ENCODE measurements at places on chromosomes 4 and X.
A peak's percentile ranks its signal among the peaks of the same experiment; 100 is the strongest.

GRCh38 chr4:107388736-107389274, 331.2 kb downstream of the PAPSS1 start:
- no peak for DNase-seq

- DNase-seq, result no peak
Observed at GRCh38 chr4:8037150-8037769, 97.6 kb upstream of the AFAP1 start.

DNA sequence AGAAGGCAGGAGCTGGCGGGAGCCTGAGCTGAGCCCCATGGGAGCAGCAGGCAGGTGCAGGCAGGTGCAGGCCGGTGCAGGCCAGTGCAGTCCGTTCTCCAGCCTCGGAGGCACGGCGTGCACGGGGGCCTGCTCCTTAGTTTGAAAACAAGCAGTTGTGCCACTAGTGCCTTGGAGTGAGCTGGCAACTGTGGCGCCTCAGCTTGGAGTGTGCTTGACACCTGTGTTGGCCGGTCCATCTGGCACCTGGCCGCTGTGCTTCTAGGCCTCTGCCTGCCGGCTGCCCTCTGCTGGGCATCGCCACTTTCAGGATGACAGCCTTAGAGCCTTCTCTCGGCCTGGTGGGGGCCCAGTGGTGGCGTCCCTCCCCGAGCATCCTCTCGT, 47.9 kb downstream of the RGS12 start:
- DNase-seq, result no peak

GRCh38 chrX:15816886-15817285, 26.6 kb downstream of the ZRSR2 start:
- no peak for DNase-seq

DNA sequence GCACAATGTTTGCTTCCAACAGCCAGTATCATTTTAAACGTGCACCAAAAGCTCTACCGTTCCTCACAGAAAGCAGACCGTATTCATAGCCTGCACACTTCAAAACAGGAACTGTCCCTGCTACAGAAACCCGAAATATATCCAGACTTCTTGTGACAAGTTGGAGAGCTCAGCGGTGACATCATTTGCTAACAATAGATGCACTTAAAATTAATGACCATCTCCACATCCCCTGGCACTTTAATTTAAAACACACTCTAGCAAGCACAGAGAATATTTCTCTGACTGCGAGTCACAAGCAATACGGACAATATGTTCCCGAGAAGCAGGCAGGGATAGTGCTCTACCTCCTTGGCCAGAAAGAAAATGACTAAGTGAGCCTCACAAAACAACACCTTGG, 2.5 kb downstream of the NYX start:
- no peak for DNase-seq

- no peak for DNase-seq
Observed at GRCh38 chr4:167956676-167957075, 135.7 kb upstream of the ANXA10 start.

GRCh38 chr4:96729641-96730040, 889.7 kb downstream of the PDHA2 start:
- no peak for DNase-seq

DNA sequence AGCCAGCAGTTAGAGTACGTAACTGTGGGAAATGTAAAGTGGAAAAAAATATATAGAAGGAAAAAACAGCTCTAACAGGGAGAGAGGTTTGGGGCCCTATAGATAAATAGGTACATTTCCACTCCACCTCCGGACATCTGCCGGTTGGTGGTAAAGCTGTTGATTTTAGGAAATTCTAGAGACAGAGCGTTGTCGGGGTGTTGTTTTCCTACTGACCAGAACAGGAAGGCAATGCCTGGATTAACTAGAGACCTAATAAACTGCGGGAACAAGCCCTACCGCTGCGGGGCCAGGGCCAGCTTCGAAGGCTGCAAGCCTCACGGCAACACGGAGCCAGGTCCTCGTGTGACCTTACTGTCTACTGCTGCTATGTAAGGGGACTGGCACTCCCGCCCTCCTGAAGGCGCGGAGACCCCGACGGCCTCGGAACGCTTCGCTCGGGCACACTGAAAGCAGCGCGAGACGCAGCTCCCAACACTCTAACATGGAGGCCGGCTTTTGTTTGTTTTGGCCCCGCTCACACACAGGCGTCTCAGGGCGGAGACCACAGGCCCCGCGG, 702 bp upstream of the CDKN2AIP start:
- DNase-seq, result no peak

DNA sequence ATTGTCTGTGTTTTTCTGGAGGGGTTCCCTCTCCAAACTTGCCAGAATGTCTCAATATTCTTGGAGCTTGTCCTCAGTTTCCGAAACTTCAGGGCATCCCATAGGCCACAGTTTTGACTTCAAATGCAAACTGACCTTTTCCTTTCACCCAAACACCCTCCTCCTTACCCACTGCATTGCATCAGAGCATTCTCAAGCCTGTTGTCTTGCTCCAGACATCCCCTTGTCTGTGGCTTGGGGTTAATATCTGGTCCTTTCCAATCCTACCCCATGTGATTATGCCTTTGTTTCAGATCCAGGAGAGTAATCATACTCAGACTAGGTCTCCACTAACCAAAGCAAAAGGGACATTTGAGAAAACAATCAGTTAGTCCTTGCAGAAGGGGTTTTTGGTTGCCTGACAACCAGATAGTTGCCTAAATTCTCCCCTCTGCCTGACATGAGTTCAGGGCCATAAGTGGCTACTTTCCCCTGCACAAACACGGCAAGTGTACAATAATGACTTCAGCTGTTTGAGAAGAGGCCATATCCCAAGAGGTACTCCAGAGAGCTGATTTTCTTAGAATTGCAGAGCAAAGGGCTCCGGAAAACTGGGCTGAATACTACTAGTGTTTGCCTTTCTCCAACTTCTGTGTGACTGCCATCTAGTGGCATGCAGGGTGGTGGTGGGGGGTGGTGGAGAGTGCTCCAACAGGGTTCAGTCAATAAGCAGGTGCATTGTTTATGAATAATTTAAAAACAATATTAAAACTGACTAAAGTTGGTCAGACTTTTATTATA, 130.2 kb downstream of the CHRDL1 start:
- DNase-seq, result no peak

- DNase-seq, result no peak
Observed at GRCh38 chr4:80461412-80461811, 125.9 kb downstream of the CFAP299 start.

DNA sequence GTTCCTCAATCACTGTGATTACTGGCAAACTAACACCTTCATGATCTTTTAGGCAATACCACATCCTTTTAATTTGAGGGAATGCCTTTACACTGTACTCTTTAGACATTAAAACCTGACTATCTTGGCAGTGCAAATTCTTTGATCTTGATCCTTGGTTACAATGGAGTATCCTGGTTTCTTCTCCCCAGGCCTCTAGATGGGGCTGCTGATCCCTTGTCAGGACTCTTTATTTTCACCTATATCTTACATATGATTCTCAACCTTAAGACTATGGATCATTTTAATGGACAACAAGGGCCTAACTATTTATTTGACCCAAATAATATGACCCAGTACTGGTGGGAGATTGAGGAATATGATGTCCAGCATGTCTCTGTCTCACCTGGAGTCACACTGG, 1005.5 kb upstream of the INTU start:
- no peak for DNase-seq

DNA sequence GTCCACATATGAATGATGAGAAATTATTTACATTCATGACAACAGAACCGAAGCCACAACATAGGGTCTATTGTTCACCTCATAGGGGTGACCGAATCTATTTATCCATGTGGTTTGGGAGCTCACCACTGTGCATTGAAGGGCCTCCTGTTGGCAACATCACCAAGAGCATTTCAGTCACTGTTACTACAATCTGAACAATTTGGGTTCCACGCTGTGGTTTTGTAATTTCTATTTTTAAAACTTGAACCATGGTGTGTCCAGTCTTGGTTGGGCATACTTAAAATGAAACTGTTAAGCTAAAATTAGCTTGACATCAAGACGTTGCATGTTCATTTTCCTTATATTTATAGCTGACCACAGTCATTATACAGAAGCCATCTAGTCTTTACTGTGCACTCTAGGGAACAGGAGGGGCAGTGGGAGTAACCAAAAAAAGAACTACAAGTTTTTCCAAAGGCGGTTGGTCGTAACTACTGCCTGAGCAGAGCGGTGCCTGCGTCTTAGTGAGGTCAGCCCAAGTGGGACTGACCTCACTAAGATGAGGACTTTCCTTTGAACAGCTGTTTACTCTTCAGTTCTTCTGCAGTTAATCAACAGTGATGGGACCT, 192.1 kb downstream of the SPRY1 start:
- DNase-seq, result no peak

DNA sequence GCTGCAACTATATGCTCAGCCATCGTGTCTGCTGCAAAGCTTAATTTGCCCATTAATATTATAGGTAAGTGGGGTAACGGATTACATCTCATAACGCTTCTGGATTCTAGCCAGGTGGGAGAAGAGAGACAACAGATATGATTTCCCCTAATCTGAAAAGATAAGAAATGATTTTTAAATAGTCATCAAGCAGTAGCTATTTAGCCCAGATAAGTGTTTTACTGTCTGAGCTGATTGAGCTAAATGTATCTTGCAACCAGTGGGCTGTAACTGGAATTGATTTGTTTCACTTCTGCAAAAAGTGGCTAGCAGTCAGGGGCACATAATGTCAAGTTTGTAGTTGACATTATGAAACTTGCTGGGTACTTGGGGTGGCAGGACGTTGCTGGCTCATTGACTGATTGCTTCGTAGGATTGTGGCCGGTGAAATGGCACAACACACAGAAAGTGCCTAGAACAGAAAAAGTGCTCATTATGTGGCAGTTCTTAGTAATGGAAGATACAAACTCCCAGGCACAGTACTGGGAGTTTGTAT, 18.5 kb downstream of the LAP3 start:
- no peak for DNase-seq

DNA sequence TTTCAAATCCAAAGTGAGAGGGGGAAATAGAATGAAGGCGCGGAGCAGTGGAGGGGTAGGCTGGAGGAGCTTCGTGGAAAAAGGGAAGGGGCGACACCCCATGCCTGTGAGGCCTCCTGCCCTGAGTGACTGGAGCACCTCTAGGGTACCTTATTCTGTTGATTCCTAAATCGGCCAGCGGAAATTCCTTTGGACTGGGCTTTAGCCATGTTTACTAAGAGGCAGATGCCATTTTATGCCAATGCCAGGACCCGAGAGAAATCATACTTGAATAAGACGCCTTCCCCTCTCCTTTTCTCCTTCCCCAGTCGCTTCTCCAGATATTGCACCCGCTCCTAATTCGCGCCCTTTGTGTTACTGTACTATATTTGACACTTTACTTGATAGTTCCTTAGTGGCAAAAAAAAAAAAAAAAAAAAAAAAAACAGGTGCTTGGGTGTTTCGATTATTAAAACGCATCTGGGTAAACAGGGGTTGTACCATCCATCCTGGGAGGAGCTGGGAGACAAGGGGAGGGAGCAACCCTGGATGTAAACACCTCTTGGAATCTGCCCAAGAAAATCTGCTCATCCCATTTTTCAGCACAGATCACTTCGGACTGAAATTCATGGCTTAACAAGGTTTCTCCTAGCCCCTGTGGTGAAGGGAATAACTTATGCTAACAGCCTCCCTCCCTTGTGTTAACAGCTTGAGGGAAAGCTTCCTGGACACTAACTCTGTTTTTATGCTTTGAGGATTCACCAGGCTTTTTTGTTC, 1.5 kb downstream of the BMP3 start:
- no peak for DNase-seq

DNA sequence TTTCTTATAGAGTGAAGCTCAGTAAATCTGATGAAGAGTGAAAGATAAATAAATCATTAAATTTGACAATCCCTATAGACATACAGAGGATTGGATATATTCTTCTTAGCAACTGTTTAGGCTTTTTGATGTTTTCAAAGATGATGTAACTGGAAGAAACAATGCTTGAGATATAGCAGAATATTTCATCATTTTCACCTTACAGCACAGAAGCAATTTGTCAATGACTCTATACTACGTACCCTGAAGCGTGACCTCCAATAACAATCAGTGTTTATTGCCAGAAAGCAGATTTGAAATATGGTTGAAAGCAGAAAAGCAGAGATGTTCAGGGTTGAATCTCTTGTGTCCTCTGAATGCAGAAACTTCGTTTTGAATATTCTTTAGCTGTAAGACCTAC, 228.4 kb downstream of the DTHD1 start:
- DNase-seq, result no peak

GRCh38 chr4:1242506-1243450, 6.2 kb downstream of the CTBP1 start:
- peak; percentile 23 for DNase-seq

GRCh38 chrX:35101901-35102300, 159.3 kb downstream of the FAM47B start:
- DNase-seq, result no peak

GRCh38 chrX:69555481-69556041, 51.4 kb downstream of the NALF2 start:
- no peak for DNase-seq

DNA sequence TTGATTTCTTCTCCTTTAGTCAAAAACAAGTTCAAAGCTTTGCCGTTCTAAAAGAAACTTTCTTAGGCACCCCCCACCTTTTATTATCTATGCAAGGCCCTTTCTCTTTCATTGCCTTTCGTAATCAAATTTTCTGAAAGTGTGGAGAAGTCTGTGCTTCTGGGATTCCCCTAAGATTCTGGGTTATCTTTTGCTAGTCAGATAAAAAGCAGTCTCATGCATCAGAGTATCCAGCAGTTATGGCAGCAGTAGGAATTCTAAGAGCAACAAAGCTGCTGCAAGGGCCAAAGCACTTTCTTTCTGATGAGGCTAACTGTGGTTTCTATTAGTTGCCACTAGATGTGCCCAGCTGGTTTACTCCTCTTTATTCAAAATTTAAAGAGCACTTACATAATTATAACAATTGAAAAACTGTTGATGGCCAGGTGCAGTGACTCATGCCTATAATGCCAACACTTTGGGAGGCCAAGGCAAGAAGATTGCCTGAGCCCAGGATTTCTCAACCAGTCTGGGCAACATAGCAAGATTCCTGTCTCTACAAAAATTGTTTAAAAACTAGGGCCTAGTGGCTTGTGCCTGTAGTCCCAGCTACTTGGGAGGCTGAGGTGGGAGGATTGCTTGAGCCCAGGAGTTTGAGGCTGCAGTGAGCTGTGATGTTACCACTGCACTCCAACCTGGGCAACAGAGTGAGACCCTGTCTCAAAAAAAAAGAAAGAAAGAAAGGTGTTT, 296.2 kb downstream of the PAPSS1 start:
- DNase-seq, result no peak

- no peak for DNase-seq
Observed at GRCh38 chrX:1442724-1443367, 9.9 kb downstream of the ASMTL start.

DNA sequence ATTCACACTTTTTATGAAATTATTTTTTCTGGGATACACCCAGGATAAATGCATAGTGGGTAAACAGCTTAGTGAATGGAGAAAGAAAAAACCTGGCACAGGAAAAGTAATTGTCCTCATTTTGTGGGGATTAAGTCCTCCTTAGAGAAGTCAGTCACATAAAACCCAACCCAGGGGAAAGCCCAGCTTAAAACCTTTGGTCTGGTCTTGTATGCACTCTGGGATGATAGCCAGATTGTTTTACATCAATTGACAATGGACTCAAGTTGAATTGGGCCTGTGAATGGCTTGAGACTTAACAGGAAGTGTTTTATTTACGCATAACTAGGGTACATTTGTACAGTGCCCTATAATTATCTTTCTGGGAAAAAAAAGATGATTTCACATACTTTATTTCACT, 561.3 kb upstream of the GRIA3 start:
- DNase-seq, result no peak

- DNase-seq, result no peak
Observed at GRCh38 chrX:9677098-9677739, 88.4 kb downstream of the GPR143 start.
